Colonic mucosa (tissue), 4 donors: ENCODE measurements at places on chromosomes 16 and 17. TPM values are rescaled to one million over a fixed set of nuclear protein-coding genes. Genes with fewer than 3 reads are reported as not detected.

PRAC1 gene
- total RNA-seq = 237 TPM

NPIPA8 gene
- not detected for total RNA-seq

MMP28 gene
- 62.5 TPM for total RNA-seq

IRX5 gene
- 0.17 TPM for total RNA-seq

CX3CL1 gene
- 1.8 TPM for total RNA-seq

KRT26 gene
- not detected for total RNA-seq

PLEKHM1 gene
- total RNA-seq = 61.3 TPM

PIK3R6 gene
- total RNA-seq = 0.61 TPM

YBX2 gene
- 40.4 TPM for total RNA-seq

GRCh38 chr16:31860508-31860907 is 13.1 kb upstream of the ZNF267 start:
- H3K27me3 ChIP-seq = no peaks in the 10 kb centered on the region
- no peaks in the 10 kb centered on the region for H3K4me1 ChIP-seq
- no peak for DNase-seq
- no peak overlapping the region for H3K4me3 ChIP-seq
- H3K36me3 ChIP-seq = no peaks in the 10 kb centered on the region

GRCh38 chr16:29649588-29650494 is 13.2 kb upstream of the SPN start:
- H3K36me3 ChIP-seq = no peaks in the 10 kb centered on the region
- H3K4me1 ChIP-seq = no peaks in the 10 kb centered on the region
- DNase-seq = no peak

DNA sequence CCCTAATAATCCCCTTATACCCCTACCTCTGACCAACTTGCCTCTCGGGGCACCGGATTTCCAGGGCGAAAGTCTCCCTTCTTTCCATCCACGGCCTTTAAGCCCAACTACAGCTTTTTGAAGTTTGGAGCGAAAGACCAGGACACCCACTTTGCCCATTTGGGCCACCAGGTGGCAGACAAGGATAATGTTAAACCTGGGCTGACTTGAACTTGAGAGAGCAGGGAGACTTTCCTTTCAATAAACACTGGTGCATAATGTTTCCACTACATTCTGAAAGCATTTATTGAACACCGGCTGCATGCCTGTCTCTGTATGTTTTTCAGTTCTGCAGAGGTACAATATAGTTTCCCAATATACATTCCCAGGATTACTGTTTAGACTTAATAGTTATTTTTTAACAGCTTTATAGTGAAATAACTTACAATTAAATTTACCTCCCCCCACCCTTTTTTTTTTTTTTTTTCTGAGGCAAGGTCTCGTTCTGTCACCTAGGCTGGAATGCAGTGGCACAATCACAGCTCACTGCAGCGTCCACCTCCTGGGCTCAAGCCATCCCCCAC is 6.9 kb upstream of the CES3 start:
- H3K4me1 ChIP-seq = peaks cover 4% of the 10 kb centered on the region
- no peaks in the 10 kb centered on the region for H3K36me3 ChIP-seq
- H3K27me3 ChIP-seq = no peaks in the 10 kb centered on the region
- H3K4me3 ChIP-seq = no peak overlapping the region
- peak; percentile 94 for DNase-seq

GRCh38 chr16:49704586-49705155 is 151.2 kb downstream of the ZNF423 start:
- DNase-seq = no peak
- no peak overlapping the region for H3K4me3 ChIP-seq
- H3K27me3 ChIP-seq = no peaks in the 10 kb centered on the region

GRCh38 chr16:65372171-65372570 is 250.3 kb upstream of the CDH11 start:
- H3K27me3 ChIP-seq = no peaks in the 10 kb centered on the region
- no peaks in the 10 kb centered on the region for H3K36me3 ChIP-seq

DNA sequence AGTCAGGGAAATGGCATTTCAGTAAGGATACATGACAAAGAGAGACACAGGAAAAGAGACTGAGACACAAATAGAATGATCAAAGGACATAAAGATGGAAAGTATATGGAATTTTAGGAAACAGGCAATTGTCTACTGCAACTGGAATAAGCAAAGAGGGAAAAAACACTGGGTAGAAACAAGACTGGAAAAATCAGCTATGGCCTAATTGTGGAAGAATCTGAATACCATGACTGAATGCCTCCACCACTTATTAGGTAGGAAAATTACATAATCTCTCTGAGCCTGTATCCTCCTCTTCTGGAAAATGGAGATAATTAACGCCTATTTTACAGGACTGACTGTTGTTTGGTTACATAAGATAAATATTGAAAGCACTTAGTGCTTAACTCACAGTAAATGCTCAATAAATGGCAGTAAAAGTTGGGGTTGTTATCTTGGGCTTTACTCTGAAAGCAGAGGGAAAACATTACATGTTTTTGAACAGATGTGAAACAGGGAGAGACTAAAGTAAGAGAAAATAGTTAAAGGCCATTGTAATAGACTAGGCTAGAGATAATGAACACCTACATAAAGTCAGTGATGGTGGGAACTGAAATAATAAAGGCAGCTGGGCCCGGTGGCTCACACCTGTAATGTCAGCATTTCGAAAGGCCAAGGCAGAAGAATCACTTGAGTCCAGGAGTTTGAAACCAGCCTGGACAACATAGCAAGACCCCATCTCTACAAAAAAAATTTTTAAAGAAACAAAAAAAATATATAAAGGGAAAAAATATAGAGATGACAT is 63.5 kb upstream of the C17orf78 start:
- no peaks in the 10 kb centered on the region for H3K36me3 ChIP-seq
- no peak for DNase-seq
- H3K27me3 ChIP-seq = no peaks in the 10 kb centered on the region

GRCh38 chr17:83041305-83041704 is 38.1 kb upstream of the METRNL start:
- no peak overlapping the region for H3K4me3 ChIP-seq
- no peak overlapping the region for H3K27ac ChIP-seq
- H3K4me1 ChIP-seq = no peaks in the 10 kb centered on the region
- no peak for DNase-seq
- H3K36me3 ChIP-seq = no peaks in the 10 kb centered on the region

- no peaks in the 10 kb centered on the region for H3K36me3 ChIP-seq
- no peaks in the 10 kb centered on the region for H3K27me3 ChIP-seq
- H3K4me1 ChIP-seq = no peaks in the 10 kb centered on the region
- no peak overlapping the region for H3K27ac ChIP-seq
- H3K4me3 ChIP-seq = no peak overlapping the region
- peak; percentile 57 for DNase-seq
Measured at GRCh38 chr16:8655184-8655717, 19.2 kb upstream of the ABAT start.

- DNase-seq = no peak
- H3K36me3 ChIP-seq = no peaks in the 10 kb centered on the region
- no peak overlapping the region for H3K27ac ChIP-seq
- no peaks in the 10 kb centered on the region for H3K27me3 ChIP-seq
Measured at GRCh38 chr16:11422381-11423314, 77.4 kb downstream of the RMI2 start.

- DNase-seq = no peak
- no peaks in the 10 kb centered on the region for H3K36me3 ChIP-seq
- H3K4me1 ChIP-seq = peaks cover 5% of the 10 kb centered on the region
Measured at GRCh38 chr17:42010898-42011516, 6.2 kb downstream of the DNAJC7 start.

DNA sequence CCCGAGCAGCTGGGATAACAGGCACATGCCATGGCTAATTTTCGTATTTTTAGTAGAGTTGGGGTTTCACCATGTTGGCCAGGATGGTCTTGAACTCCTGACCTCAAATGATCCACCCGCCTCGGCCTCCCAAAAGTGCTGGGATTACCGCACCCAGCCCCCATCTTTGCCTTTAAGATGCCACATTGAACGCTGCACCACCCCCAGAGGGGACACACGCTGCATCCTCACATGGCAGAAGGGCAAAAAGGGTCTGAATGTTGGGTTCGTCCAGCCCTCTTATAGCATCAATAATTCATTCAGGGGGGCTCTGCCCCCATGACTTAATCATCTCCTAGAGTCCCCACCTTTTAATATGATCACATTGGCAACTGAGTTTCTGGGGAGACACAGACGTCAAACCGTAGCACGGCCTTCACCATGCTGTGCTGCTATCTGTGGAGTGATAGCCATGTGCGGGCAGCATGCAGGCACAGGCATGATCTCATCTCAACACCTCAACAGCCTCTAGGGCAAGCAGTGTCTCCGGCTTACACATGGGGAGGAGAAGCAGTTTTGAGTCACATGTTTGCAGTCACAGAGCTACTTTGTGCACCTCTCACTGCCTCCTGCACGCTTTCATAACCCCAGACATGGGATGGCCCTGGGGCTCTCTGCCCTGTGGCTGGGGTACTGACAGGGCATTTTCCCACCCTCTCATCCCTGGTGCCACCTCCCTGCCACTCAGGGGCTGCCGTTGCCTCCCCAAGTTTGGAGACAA is 30.0 kb downstream of the IL21R start:
- no peak overlapping the region for H3K4me3 ChIP-seq
- H3K4me1 ChIP-seq = no peaks in the 10 kb centered on the region
- H3K27me3 ChIP-seq = no peaks in the 10 kb centered on the region
- H3K27ac ChIP-seq = no peak overlapping the region
- no peaks in the 10 kb centered on the region for H3K36me3 ChIP-seq

DNA sequence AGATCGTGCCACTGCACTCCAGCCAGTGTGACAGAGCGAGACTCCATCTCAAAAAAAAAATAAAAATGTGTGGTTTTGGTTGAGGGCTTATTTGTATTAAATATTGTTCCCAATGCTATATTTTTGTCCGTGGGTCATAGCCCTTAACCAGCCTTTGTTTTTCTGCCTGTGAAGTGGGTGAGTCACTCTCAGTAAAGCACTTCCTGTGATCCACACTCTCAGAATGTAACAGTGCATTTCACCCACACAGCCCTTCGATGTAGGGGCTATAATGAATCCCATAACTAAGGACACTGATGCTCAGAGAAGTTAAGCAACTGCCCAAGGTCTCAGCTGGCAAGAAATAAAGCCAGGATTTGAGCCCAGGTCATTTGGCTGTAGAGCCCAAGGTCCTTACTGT is 34.7 kb upstream of the POLR3E start:
- no peak overlapping the region for H3K27ac ChIP-seq
- H3K4me1 ChIP-seq = no peaks in the 10 kb centered on the region
- no peak overlapping the region for H3K4me3 ChIP-seq
- peaks cover 14% of the 10 kb centered on the region for H3K36me3 ChIP-seq

GRCh38 chr17:5234645-5235576 is at the start of gene SCIMP:
TSS of gene SCIMP (minus strand) at chr17:5234860. CDS start at chr17:5234755, 105 bp downstream.
- DNase-seq = peak; percentile 25
- H3K27me3 ChIP-seq = no peaks in the 10 kb centered on the region
- H3K36me3 ChIP-seq = no peaks in the 10 kb centered on the region

DNA sequence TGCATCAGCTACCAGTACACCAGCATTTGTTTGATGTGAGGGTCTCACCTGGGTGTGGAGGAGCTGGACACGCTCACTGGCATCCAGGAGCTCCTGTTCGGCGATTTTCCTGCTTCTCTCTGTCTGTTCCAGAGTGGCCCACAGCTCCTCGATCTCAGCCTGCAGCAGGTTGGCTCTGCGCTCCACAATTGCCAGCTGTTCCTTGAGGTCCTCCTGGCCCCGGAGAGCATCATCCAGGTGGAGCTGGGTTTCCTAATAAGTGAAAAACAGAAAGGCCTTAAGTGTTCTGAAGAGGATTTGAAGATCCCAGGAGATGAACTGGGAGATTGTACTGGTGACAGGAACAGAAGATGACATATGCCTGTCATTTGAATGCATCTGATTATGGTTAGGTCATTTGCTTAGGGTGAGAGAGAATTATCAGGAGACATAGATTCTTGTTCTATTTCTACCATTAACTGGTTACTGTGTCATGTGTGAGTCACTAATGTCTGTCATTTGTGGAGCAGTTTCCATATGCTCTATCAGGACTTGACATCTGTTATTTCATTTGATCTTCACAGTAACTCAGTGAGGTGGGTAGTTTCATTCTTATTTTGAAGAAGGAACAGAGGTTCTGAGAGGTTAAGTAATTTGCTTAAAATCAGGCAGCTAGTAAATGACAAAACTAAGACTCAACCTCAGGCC is 21.5 kb upstream of the MYH13 start:
- no peaks in the 10 kb centered on the region for H3K4me1 ChIP-seq
- no peak overlapping the region for H3K27ac ChIP-seq
- DNase-seq = no peak
- no peaks in the 10 kb centered on the region for H3K36me3 ChIP-seq
- H3K27me3 ChIP-seq = no peaks in the 10 kb centered on the region
- H3K4me3 ChIP-seq = no peak overlapping the region

- no peak overlapping the region for H3K27ac ChIP-seq
- no peaks in the 10 kb centered on the region for H3K27me3 ChIP-seq
Measured at GRCh38 chr17:71845337-71845736, 275.5 kb upstream of the SOX9 start.

DNA sequence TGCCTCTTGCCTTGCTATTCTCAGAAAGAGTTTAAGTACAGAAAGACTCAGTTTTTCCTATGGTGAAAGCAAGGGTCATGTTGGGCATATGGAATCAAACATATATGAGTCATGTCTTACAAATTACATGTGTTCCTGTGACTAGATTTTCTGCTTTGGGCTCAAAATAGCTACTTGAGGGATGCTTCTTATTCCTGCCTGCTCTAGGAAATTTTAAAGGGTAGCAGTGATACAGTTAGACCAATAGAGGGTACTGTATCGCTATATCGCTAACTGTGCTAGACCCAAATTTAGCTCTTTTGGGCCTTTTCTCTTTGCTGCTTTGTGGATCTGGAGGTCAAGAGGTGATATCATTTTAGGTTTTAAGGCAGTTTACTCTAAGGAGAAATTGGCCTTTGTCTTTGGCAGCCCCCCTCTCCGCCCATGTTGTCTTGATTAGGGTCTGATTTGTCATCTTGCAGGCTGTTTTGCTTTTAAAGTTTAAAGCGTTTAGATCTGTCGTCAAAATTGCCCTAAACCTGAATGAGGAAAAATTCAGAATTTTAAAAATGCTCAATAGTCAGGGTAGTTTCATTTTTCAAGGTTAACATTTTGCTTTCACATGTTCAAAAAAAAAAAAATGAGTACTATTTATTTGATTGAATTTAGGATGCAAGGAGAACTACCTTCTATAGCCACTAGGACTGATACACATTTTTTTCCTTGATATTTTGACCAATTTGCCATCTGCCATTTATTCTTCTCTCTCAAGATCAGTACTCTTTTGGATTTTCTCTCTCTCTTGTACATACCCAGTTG is 8.8 kb downstream of the NFATC3 start:
- H3K4me1 ChIP-seq = no peaks in the 10 kb centered on the region
- H3K27me3 ChIP-seq = no peaks in the 10 kb centered on the region
- no peak overlapping the region for H3K27ac ChIP-seq
- H3K36me3 ChIP-seq = no peaks in the 10 kb centered on the region
- no peak overlapping the region for H3K4me3 ChIP-seq
- no peak for DNase-seq

- no peak overlapping the region for H3K27ac ChIP-seq
- DNase-seq = no peak
- no peaks in the 10 kb centered on the region for H3K36me3 ChIP-seq
- no peaks in the 10 kb centered on the region for H3K4me1 ChIP-seq
Measured at GRCh38 chr16:50500171-50500874, 47.9 kb upstream of the NKD1 start.

GRCh38 chr17:2390199-2390836 is 10.5 kb downstream of the MNT start:
- no peak overlapping the region for H3K27ac ChIP-seq
- no peak overlapping the region for H3K4me3 ChIP-seq
- H3K4me1 ChIP-seq = peaks cover 19% of the 10 kb centered on the region
- peaks cover 8% of the 10 kb centered on the region for H3K36me3 ChIP-seq
- DNase-seq = no peak
